Stimulated activated CD4-positive, alpha-beta T cell treated with anti-CD3 and anti-CD28 coated beads, Interleukin-4, amount 100 ng/mL, for 48 hours (primary cell): ENCODE measurements at places on chromosomes 5 and 9.

- no peak for DNase-seq
Measured at GRCh38 chr9:134294153-134295071, 31.8 kb upstream of the RXRA start.

- DNase-seq: no peak
Measured at GRCh38 chr5:1299961-1300360, 5.1 kb upstream of the TERT start.

- DNase-seq: no peak
Measured at GRCh38 chr5:80260461-80260860, 4.6 kb upstream of the SERINC5 start.

GRCh38 chr9:78714576-78714975 is 417.7 kb downstream of the PSAT1 start:
- DNase-seq: no peak

GRCh38 chr9:135156525-135157510 is 69.3 kb downstream of the OLFM1 start:
- no peak for DNase-seq

DNA sequence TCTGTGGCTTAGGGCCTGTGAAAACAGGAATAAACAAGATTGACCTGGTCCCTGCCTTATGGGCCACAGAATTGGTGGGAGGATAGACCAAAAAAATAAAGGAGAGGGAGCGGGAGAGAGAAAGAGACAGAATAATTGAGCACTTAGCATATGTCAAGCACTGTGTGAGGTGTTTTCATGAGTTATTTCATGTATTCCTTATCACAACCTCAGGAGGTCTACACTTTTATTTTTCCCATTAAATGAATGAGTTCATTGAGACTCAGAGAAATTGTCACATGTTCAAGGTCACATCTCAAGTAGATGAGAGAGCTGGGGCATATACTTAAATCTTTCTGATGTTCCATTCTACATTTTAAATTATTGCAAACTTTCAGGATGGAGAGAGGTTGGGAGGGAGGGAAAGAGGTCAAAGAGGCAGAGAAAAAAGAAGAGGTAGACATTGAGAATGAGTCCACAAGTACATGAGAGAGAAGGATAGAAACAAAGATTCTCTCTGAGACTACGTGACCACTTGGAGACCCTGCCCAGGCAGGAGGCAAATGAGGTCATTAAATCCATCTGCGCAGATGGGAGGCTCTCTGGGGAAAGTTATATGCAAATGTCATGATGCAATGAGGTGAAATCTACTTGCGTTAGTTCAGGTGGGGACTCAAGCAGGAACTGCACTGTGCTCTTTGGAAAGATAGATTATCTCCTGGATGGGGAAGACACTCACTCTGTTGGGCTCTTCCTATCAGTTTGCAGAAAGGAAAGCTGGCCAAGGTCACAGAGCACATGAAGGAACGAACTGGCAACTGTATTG is 241.5 kb downstream of the PAPPA start:
- no peak for DNase-seq

DNA sequence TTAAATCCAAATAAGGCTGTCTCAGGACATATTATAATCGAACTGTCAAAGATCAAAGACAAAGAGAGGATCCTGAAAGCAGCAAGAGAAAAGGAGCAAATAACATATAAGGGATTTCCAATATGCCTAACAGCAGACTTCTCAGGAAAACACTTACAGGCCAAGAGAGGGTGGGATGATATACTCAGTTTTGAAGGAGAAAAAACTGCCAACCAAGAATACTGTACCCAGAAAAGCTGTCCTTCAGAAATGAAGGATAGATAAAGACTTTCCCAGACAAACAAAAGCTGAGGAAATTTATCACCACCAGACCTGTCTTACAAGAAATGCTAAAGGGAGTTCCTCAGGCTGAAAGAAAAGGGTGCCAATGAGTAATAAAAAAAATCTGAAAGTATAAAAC is 16.0 kb downstream of the EGFLAM start:
- no peak for DNase-seq

GRCh38 chr5:109318455-109319108 is 91.2 kb downstream of the PJA2 start:
- DNase-seq: no peak

DNA sequence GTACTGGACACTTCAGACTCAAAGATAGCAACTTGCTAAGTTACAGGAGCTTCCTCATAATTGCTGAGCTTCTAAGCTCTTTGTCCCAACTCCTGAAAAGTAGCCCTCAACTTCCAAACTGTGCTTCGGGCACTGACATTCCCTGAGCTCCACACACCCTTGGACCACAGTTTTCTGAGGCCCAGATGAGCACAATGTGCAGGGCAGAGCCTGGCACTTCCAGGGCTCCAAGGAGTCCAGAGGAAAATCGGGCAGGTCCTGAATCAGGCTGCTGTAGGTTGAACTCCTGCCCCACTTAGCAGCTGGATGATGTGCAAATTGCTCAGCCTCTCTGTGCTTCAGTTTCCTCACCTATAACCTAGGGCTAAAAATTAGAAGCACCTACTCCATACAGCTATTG is 54.6 kb upstream of the KCNIP1 start:
- DNase-seq: no peak

DNA sequence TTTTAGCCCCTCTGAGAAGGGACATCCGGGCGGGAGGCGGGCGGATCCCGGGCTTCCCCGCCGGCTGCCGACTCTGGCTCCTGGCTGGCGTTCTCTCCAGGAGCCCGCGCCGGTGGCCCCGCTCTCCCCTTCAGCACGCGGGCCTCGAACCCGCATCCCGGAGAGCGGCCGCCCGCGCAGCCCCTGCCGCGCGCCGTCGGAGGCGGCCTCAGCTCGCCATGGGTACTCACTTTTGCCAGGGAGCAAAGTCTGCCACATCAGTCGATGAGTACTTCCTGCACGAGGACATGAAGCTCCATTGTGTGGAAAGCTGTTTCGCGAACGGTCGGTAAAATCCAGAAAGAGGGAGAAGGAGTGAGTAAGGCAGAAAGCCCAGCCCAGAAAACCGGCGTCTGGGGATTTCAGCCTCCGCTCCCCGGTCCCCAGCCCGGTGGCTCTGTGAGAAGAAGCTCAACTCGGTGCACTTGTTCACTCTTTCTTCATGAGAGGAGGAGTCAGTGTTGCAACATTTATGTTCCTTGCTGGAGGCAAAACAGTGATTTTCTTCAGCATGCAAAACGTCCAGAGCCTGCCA is at the start of gene PRLR:
Gene PRLR, minus strand, starts transcription at position 450 of the 574 bp plus-strand sequence. CDS start 140,867 bp downstream, outside the sequence.
- DNase-seq: no peak

- no peak for DNase-seq
Measured at GRCh38 chr5:39274398-39275085, 55.2 kb upstream of the FYB1 start.

GRCh38 chr5:179192185-179192890 is 132.2 kb downstream of the ZNF354C start:
- no peak for DNase-seq

- no peak for DNase-seq
Measured at GRCh38 chr5:17796757-17797396, 162.6 kb downstream of the TAF11L14 start.

- no peak for DNase-seq
Measured at GRCh38 chr9:18371621-18372020, 102.3 kb upstream of the ADAMTSL1 start.

DNA sequence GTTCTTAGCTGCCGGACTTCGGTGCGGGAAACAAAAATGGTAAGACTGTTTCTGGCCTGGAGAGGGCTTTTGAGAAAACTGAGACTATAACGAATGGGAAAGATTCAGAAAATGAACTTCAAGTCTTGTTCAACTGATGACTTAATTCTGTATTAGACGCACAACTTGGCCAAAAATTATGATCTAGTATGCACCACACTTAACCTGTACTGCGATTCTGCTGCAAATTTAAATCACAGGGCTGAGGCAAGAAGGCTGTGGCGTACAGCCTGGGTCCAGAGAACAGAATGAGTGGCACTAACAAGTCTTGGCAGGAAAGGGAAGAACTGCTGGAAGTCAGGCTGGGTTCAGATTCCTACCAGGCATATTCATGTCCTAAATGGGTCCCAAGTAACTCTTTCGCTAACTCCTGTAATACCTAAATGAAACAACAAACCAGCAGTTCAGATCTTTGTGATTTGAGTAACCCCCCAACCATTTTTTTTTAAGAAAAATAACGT is 781 bp upstream of the COL23A1 start:
- DNase-seq: no peak

- DNase-seq: no peak
Measured at GRCh38 chr5:171714261-171714660, 71.4 kb upstream of the SMIM23 start.

- no peak for DNase-seq
Measured at GRCh38 chr9:81602887-81603680, 86.3 kb downstream of the TLE1 start.

DNA sequence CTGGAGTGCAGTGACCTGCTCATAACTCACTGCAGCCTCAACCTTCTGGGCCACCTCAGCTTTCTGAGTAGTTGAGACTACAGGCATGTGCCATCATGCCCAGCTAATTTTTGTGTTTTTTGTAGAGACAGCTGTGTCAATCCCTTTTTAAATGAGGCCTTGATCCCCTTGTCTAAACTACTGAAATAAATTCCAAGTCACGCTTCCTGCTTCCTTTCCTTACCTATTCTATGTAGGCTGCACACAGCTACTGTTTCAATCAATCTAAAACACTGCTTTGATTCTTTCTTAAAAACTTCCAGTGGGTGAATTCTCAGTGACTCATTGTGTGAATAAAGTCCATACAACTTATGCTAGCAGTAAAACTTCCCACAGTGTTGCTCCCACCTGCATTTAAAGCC is 2.9 kb upstream of the C7 start:
- no peak for DNase-seq

GRCh38 chr5:159864885-159865691 is 51.2 kb upstream of the ADRA1B start:
- no peak for DNase-seq

DNA sequence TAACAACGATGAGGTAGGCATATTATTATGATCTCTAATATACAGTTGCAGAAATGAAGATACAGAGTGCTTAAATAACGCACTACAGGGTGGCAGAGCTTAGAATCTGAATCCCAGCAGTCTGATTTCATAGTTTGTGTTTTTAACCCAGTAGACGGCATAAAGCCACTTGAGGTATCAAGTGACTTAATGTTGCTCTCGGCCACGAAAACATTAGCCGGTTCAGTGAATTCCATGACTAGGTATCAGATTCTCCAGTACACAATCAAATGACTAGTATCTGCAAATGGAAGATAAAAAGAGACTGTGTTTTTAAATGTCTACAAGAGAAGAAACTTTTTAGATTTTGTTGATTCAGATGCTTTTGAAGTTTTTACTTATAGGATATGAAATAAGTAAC is 24.8 kb downstream of the SMC2 start:
- DNase-seq: no peak

DNA sequence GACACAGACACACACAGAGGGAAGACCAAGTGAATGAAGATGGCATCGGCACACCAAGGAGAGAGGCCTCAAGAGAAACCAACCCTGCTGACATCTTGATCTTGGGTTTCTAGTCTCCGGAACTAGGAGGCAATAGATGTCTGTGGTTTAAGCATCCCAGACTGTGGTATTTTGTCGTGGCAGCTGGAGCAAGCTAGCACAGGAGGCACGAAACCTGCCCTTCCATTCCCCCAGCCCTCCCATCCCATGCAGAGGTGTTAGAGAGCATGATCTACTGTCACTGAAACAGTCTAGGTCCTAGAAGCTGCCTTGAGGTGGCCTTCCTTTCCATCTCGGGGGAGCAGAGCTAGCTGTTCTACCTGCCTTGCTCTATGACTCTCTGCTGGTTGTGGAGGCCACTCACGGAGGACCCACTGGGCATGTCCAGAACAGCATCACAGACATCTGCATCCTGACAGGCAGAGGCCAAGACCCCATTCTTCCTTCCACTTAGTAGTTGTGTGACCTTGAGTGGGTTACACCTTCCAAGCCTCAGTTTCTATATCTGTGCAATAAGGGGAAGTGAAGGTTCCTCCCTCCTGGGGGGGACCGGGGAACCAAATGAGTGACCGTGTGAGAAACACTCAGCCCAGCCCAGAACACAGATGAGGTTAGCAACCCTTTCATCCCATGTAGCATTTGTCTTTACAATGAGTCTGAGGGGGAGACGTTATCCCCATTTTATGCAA is 134.3 kb upstream of the BOD1 start:
- no peak for DNase-seq

DNA sequence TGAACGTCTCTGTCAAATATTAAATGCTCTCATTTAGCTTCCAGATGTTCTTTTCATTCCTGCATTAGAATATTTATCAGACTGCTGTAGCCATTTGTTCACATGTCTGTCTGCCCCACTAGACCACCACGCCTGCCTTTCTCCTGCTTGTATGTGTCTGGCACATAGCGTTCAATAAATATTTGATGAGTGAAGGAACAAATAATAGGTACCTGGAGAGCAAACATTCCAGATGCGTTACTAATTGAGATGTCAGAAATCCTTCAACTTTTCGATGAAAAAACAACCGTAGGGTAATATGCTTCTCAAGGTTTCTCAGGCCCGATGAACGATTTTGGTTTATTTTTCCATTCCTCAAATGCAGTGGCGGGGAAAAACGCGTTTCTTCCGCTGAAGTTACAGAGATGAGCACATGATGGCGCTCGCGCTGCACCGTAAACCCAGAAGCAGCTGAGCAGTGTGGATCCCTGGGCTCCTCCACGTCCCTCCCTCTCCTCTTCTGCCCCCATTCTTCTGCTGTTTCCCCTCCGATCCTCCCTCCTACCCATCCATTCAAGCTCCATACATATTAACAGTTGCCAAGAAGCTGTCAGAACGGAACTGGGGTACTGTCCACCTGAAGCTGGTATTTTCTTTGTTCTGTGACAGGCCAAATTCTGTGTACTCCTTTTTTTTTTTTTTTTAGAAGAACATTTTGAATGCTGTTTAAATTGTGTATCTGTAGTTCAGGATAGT is 245.4 kb downstream of the MPDZ start:
- no peak for DNase-seq

DNA sequence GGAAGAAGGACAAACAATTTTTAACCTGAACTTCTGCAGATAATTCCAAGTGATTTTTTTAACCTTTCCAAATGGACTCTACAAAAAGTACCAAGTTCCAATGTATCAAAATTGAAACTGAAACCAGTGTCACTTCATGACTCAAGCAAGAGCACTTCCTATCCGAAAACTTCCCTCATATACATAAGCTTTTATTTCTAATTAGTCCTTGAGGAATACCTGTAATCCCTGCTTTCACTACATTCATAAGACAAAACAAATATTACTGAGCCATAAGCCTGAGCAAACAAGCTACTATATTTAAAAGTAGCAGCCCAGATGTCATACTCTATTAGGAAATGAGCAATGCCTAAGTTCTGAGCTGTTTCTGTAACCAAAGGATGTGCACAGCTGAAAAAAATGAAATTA is 224.4 kb downstream of the EBF1 start:
- no peak for DNase-seq
